ENCODE measurements at places on chromosomes 7 and 10.

GRCh38 chr7:94169682-94170081 lies 165.5 kb upstream of the BET1 start:
- DNase-seq, result no peak

DNA sequence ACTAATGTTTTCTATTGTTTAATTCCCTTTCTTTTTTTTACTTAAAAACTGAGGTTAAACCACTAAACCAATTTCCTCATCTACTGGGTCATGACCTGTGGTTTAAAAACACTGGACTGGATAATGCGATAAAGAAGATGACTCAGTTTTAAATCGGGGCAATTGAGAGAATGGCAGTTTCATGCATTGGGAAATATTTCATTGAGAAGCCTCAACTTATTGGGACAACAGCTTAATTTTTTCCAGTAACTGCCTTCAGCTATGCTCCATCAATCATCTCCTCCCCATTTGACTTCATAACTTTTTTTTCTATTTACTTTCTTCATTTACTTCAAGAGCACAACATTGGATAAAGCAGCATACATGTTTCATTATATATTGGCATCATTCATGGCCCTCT lies 61.8 kb upstream of the MET start:
- DNase-seq, result no peak

- DNase-seq, result no peak
Measured at GRCh38 chr7:3538041-3538440, 237.0 kb downstream of the SDK1 start.

DNA sequence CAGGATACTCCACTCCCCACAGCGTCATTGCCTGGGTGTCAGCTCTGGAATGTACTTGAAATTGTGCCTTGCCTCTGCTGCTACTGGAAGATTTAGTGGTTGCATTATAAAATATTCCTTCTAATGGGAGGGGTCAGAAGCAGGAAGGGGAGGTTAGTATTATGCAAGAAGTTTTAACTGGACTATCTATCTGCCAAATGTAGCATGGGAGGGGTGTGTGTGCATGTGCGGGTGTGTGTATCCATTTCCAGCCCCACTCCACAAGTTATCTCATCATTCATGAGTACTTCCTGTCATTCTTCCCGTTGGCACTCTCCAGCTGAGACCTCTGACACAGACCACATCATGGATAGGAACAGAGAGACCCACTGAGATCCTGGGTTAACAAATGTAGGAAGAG lies 13.4 kb downstream of the MBL2 start:
- DNase-seq, result no peak

DNA sequence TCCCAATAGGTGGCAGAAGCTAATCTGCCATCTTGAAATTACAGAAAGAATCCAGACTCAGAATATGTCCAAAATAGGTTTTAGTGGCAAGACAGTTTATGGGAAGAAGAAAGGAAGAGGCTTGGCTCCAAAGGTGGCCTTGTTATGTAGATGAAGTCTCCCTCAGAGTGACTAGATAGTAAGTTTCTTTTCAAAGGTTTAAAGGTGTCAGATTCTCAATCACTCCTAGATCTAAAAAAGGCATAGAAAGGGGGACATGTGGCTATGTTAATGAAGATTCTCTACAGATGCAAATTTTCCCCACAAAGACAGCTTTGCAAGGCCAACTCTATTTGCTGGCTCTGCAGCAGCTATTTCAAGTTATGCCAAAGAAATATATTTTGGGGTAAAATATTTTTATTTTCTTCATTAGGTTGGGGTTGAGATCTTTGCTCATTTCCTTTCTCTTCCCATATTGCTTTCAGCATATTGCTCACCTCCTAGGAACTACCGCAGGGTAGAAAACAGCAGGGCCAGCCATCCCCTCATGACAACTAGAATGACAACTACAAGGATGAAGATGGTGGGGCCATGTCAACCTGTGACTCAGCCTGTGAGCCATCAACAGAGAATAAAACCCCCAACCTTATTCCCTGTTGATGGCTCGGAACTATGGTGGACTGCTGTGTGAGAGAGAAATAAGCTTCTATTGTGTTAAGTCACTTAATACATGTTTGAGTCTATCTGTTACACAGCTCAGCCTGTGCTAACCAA lies 274.0 kb upstream of the GALNT17 start:
- no peak for DNase-seq

Data from NCI-H2227 treated with DMSO at 0.1 percent for 48 hours (cell line).